Stimulated activated CD8-positive, alpha-beta memory T cell treated with anti-CD3 and anti-CD28 coated beads, Interleukin-7, amount 100 ng/mL, for 1 hour (primary cell): ENCODE measurements at places on chromosomes 12 and 14.

DNA sequence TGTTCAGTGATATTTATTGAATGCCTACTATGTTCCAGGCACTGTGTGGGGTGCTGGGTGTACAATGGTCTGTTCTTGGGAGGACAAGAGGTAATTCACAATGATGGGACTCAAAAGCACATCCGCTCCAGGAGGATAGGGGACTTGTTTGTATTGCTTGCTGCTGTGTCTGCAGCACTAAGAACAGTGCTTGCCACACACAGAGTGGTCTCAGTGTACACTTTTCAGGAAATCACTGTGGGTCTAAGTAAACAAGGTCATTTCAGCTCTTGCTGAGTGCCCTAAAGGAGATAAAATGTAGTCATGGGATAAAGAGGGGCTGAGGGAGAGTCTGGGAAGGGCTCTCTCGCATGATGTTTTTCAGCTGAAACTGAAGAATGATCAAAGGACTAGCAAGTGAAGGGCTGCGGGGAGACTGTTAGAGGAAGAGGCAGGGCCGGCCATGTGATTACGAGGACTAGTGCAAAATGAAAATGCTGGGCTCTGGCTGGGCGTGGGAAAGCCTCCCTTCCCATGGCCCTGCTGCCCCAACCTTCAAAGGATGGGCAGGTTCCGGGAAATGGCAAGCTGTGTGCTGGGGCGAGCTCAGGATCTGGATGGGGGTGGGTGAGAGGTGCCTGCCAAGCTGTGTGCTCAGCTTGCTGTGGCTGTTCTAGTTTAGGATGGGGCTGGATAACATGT, 39.1 kb downstream of the ADCK1 start:
- DNase-seq, result no peak

- DNase-seq, result no peak
Measured at GRCh38 chr14:103281496-103282231, 52.4 kb upstream of the EIF5 start.

DNA sequence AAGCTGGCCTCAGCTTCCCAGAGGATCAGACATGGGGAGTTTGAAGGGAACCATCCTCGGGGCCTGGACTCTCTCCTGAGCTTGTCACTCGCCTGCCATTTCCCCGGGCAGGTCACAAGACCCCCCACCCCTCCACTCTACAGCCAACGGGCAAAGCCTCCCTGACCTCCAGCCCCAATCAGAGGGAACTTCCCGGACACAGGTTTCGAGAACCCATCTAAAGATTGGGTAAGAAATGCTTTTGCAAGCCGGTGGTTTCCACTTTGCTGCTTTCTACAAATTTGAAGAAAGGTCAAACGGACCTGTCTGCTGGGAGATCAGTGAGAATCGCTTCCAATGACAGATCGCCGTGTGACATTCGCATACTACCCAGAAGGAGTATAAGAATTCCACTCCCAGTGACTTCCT, 89.6 kb downstream of the SCARB1 start:
- DNase-seq, result no peak

GRCh38 chr12:109871668-109872314, 8.6 kb downstream of the GLTP start:
- DNase-seq, result no peak

DNA sequence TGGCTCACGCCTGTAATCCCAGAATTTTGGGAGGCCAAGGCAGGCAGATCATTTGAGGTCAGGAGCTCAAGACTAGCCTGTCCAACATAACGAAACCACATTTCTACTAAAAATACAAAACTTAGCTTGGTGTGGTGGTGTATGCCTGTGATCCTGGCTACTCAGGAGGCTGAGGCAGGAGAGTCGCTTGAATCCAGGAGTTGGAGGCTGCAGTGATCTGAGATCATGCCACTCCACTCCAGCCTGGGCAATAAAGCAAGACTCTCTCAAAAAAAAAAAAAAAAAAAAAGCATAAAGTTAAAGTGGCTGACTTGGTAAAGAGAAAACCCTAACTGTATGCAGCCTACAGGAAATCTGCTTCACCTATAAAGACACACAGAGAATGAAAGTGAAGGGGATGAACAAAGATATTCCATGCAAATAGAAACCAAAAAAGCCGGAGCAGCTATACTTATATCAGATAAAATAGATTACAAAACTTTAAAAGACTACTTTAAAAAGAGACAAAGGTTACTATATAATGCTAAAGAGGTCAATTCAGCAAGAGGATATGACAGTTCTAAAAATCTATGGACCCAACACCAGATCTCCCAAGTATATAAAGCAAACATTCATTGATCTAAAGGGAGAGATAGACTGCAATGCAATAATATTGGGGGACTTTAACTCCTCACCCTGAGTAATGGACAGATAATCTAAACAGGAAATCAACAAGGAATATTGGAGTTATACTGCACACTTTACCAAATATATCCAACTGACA, 4.1 kb downstream of the CLEC2B start:
- no peak for DNase-seq

DNA sequence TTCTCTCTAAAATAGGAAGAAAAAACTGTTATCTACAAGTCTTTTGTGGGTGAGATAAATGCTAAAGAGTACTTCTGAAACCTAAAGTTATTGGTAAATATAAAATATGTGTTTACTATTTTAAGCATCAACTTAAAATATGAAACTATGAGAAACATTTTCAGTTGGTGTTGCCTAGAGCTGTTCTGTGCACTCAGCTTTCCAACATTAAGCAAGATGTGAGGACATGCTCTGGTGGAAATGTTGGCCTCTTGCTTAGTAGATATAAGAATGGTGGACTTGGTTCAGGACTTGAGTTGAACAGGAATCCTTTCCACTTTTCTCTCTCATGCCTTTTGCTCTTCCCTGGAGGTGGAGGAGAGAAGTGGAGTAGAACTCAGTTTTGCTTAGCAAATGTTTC, 164.1 kb upstream of the PELI2 start:
- no peak for DNase-seq

- DNase-seq, result no peak
Measured at GRCh38 chr14:63474111-63474510, 69.1 kb downstream of the PPP2R5E start.

- DNase-seq, result no peak
Measured at GRCh38 chr12:10031321-10031720, 839 bp downstream of the CLEC9A start.

DNA sequence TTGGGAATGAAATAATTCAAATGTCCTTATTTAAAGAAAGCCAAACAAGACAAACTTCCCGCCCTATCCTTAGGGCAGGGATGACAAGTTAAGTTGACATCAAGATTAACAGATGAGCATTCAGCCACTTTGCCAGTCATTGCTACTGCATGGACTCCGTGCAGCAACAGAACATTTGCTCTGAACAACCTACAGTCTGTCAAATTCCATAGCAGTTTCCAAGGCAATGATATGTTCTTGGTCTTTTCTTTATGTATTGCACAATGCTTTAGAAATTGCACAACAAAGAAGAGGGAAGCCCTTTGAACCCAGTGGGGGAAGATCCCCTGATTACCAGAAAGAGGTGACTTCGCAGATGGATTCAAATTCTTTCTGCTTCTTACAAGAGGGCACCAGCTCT, 269.8 kb downstream of the BCAT1 start:
- no peak for DNase-seq

GRCh38 chr12:47367912-47368537, 288.3 kb upstream of the AMIGO2 start:
- DNase-seq, result no peak

- no peak for DNase-seq
Measured at GRCh38 chr12:56221232-56221756, 428 bp downstream of the RNF41 start.

DNA sequence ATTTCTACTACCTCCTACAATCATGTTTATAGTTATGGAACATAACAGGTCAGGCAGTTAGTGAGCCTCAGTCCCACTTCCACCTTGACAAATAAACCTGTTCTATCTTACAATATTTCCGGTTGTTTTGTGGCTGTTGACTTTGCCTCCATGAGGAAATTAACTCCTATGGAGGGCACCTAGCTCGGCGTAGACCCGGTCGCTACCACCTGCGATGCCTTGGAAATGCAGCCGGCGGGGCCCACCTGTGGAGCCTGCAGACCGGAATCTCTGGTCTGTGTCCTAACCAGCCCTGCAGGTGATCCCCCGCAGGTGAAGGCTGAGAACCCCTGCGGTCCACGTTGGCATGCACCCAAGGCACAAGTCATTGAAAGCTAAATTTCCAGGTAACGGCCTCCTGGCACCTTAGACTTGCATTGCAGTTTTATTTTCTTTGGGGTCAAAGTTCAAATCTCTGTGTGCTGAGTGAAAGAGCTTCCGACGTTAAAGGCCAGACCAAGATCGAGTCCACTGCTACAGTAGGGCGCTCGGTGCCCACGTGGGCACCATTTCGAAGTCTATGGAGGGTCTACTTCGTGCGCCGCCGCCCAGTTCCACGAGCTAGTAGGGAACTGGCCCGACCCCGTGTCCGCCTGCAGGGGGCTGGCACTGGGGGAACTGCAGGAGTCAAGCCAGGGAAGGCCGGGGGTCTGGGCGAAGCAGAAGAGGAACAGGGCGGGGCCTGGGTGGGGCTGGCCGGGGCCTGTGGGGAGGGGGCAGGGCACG, 782 bp upstream of the PIWIL1 start:
- no peak for DNase-seq

DNA sequence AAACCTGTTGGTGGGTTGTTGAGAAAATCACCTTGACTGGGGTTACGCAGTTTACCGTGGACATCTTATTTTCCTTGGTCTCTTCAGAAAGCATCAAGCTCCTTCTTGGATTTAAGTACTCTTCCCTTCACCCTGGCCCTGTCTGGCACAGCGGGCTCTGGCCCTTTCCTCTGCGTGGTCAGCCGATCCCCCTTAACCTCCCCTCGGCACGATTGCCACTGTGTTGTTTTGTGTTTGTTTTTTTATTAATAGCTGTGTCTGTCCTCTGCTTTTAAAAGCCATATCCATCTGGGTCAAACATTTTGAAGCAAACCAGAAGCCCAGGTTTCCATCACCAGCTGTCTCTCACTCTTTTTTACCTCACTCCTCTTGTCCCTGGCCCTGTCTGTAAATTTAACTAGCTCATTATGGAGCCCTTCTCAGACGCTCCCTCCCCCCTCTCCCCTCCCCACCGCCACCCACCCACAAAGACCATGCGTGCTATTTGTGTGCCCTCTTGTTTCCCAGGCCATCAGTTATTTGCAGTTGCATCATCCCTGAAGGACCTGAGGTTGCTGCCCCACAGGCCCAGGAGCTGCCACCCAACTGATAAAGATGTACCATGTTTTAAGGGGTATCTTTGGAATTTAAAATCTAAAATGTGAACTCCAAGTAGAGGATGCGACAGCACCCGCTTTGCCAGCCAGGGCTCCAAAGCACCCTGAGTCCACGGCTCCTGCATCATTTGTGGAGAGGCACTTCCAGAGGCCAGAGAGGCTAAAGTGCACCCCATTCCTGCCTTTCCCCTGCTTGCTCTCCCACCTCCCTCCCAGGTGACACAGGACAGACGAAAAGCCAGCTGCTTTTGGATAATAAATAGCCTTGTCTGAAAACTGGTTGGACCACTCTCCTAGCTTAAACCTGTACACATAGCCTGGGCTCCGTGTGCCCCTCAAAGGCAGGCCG, 3.9 kb downstream of the BCL11B start:
- DNase-seq, result no peak

- DNase-seq, result no peak
Measured at GRCh38 chr14:87837296-87837695, 155.7 kb downstream of the GALC start.

GRCh38 chr12:119006746-119007145, 25.4 kb downstream of the SRRM4 start:
- no peak for DNase-seq

- DNase-seq, result no peak
Measured at GRCh38 chr12:2226641-2227040, 173.9 kb downstream of the CACNA1C start.

DNA sequence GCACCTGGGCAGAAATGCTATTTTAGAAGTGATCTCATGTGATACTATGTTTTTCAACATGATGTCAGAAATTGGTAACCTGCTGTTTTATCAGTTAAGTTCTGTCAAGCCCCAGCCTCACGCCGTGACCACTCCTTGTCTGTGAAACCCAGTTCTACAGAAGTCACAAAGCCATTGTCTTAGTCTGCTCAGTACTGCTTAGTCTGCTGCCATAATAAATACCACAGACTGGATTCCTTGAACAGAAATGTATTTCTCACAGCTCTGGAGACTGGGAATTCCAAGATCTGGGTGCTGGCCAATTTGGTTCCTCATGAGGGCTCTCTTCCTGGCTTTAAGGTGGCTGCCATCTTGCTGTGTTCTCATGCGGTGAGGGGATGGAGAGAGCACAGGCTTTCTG, 176.9 kb downstream of the PRKCH start:
- no peak for DNase-seq

DNA sequence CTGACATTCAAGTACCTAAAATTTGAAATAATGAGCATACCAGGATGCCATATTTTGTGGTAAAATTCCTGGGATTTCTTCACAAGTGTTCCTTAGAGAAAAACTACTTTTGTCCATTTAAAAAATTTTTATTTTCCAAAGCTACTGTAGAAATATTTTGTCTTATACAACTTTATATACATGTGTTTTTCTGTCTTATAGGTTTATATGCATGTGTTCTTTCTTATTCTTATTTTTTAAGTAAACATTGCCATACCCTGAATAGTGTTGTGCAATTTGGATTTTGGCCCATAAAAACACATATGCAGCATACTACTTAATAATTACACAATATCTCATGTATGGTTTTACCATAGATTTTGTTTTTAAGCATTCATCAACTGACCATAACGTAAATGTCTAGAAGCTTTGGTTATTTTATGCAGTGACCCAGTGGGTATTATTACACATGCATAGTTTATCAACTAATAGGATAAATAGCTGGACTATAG, 1107.4 kb upstream of the SEL1L start:
- DNase-seq, result no peak

- DNase-seq, result no peak
Measured at GRCh38 chr12:70197345-70197744, 45.9 kb upstream of the CNOT2 start.

DNA sequence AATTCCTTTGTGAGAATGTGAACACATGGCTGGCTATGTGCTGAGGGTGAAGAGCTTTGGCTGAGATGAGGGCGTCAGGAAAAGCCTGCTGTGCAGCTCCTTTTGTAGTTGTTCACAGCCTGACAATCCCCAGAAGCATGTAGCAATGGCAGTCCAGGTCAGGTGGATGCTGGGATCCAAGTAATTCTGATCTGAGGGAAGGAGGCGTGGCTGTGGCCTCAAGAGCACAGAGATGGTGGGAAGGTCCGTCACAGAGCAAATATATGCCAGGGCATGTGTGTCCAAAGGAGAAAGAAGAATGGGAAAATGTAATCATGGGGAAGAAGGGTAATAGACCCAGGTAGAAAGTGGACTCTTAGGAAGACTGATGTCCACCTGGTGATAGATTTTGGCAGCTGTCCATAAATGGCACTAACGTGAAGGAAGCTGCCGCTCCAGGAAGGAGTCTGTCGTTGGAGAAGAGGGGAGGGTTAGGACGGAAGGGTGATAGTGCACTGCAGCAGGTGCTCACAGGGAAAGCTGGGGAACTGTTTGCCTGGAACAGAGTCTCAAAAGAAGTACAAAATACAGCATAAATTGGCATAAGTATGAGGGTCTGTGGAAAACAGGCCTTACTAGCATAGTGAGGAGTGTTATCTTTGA, 13.8 kb downstream of the MGST1 start:
- no peak for DNase-seq
